Cardiac muscle cell (in vitro differentiated cells and primary cell): ENCODE measurements at places on chromosomes 12 and 14. TPM values are rescaled to one million over a fixed set of nuclear protein-coding genes. Genes with fewer than 3 reads are reported as not detected.
A peak's percentile ranks its signal among the peaks of the same experiment; 100 is the strongest.

DNA sequence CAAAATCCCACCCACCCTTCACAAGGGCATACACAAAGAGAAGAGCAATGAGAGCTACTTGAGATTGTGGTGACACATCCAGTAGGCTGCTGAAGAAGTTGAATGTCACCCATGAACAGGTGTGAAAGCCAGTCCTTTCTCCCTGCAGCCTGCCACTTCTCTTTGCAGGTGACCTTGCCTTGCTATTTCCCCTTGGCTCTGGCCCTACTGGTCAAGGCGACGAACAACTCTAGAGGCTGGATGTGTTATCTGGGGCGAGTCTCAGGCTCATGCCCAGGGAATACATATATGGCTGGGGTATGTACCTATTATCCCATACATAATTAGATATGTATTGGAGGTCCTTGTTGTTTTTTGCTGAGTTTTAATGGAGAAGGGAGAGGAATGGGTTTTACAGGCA lies 70.2 kb upstream of the EGLN3 start:
- H3K4me3 ChIP-seq = no peak overlapping the region
- no peak overlapping the region for H3K27ac ChIP-seq
- H3K4me1 ChIP-seq = no peaks in the 10 kb centered on the region
- no peak for DNase-seq

DNA sequence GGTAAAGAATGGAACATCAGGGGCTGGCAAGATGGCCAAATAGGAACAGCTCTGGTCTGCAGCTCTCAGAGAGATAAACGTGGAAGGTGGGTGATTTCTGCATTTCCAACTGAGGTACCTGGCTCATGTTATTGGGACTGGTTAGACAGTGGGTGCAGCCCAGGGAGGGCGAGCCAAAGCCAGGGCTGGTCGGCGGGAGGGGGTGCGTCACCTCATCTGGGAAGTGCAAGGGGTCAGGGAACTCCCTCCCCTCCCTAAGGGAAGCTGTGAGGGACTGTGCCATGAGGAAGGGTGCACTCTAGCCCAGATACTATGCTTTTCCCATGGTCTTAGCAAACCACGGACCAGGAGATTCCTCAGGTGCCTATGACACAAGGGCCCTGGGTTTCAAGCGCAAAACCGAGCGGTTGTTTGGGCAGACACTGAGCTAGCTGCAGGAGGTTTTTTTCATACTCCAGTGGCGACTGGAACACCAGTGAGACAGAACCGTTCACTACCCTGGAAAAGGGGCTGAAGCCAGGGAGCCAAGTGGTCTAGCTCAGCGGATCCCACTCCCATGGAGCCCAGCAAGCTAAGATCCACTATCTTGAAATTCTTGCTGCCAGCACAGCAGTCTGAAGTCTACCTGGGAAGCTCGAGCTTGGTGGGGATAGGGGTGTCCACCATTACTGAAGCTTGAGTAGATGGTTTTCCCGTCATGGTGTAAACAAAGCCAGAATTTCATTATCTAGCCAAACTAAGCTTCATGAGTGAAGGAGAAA lies 317.6 kb downstream of the NELL2 start:
- no peaks in the 10 kb centered on the region for H3K36me3 ChIP-seq
- no peak for DNase-seq
- H3K27ac ChIP-seq = no peak overlapping the region
- H3K4me3 ChIP-seq = no peak overlapping the region

- no peak overlapping the region for H3K4me3 ChIP-seq
- H3K4me1 ChIP-seq = no peaks in the 10 kb centered on the region
- no peak overlapping the region for H3K27ac ChIP-seq
Measured at GRCh38 chr12:20140751-20141150, 227.6 kb upstream of the PDE3A start.

- no peak overlapping the region for H3K27ac ChIP-seq
- no peaks in the 10 kb centered on the region for H3K36me3 ChIP-seq
Measured at GRCh38 chr12:119964929-119965328, 24.1 kb upstream of the BICDL1 start.

GRCh38 chr14:22583994-22584393 lies 5.0 kb downstream of the DAD1 start:
- H3K27ac ChIP-seq = no peak overlapping the region
- H3K36me3 ChIP-seq = no peaks in the 10 kb centered on the region

GRCh38 chr12:124620606-124621295 lies 53.3 kb upstream of the NCOR2 start:
- no peaks in the 10 kb centered on the region for H3K4me1 ChIP-seq
- H3K27ac ChIP-seq = no peak overlapping the region
- H3K36me3 ChIP-seq = no peaks in the 10 kb centered on the region
- no peak for DNase-seq
- no peak overlapping the region for H3K4me3 ChIP-seq

GRCh38 chr14:77275601-77276017 lies 4.6 kb upstream of the NGB start:
- peaks cover 5% of the 10 kb centered on the region for H3K4me1 ChIP-seq
- H3K27me3 ChIP-seq = peaks cover 30% of the 10 kb centered on the region
- no peak overlapping the region for H3K4me3 ChIP-seq
- H3K36me3 ChIP-seq = no peaks in the 10 kb centered on the region
- no peak overlapping the region for H3K27ac ChIP-seq

GRCh38 chr12:64808110-64808509 lies 16.3 kb upstream of the TBC1D30 start:
- peaks cover 6% of the 10 kb centered on the region for H3K4me1 ChIP-seq
- H3K27me3 ChIP-seq = no peaks in the 10 kb centered on the region
- H3K36me3 ChIP-seq = no peaks in the 10 kb centered on the region
- H3K4me3 ChIP-seq = no peak overlapping the region

DNA sequence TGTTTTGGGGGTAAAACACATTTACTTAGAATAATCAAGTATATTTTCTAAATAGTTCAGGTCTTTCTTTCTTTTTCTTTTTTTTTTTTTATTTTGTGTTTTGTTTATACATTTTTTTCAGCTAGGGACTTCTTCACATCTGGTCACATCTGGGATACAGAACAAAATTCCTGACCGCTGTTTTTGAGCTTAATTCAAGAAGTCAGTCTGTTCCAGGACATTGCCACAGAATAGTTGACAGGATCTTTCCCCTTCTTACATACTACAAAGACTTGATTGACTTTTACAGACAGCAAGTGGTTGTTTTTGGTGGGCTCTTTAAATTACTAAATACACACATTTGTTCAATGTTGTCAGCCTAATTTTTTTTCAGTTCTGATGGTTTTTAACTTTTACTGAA lies 41.8 kb upstream of the DCN start:
- peaks cover 7% of the 10 kb centered on the region for H3K4me1 ChIP-seq
- DNase-seq = no peak
- H3K27me3 ChIP-seq = no peaks in the 10 kb centered on the region
- H3K4me3 ChIP-seq = no peak overlapping the region
- no peaks in the 10 kb centered on the region for H3K36me3 ChIP-seq
- H3K27ac ChIP-seq = no peak overlapping the region

- DNase-seq = peak; percentile 41
- H3K27ac ChIP-seq = no peak overlapping the region
- peaks cover 100% of the 10 kb centered on the region for H3K27me3 ChIP-seq
- H3K4me1 ChIP-seq = peaks cover 4% of the 10 kb centered on the region
- peak overlapping the region; percentile 11 for H3K4me3 ChIP-seq
Measured at GRCh38 chr12:54030889-54031471, 1.9 kb upstream of the HOXC5 start.

DNA sequence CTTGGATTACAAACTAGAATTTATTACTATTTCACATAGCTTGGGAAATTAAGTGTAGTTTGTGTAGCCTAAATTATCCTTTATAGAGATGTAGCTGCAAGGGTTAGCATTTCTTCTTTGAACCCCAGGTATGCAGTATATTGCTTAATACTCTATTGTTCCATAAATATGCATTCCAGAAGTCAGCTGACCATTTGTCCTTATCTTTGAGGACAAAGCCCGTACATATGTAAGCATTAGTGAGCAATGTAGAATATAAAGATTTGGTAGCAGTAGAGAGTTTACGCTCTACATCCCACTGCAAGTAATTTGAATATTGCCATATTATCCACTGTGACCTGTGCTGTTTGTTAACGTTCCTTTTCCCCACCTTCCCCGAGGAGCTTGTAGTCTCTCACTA lies 26.9 kb downstream of the PPM1A start:
- H3K4me3 ChIP-seq = no peak overlapping the region
- H3K27me3 ChIP-seq = no peaks in the 10 kb centered on the region
- no peaks in the 10 kb centered on the region for H3K36me3 ChIP-seq
- no peak overlapping the region for H3K27ac ChIP-seq
- peaks cover 29% of the 10 kb centered on the region for H3K4me1 ChIP-seq
- no peak for DNase-seq

GRCh38 chr14:68248481-68249255 lies 429.1 kb downstream of the RAD51B start:
- H3K4me1 ChIP-seq = peaks cover 73% of the 10 kb centered on the region
- H3K4me3 ChIP-seq = no peak overlapping the region
- peak; percentile 91 for DNase-seq
- peak overlapping the region; percentile 92 for H3K27ac ChIP-seq
- no peaks in the 10 kb centered on the region for H3K27me3 ChIP-seq

- H3K36me3 ChIP-seq = peaks cover 6% of the 10 kb centered on the region
- no peaks in the 10 kb centered on the region for H3K27me3 ChIP-seq
- H3K27ac ChIP-seq = peak overlapping the region; percentile 88
- H3K4me1 ChIP-seq = peaks cover 6% of the 10 kb centered on the region
Measured at GRCh38 chr12:110467847-110468213, 227 bp downstream of the GPN3 start.

ZNF385A gene
- 13.0 and 20.0 TPM in 2 replicates for total RNA-seq

CFAP54 gene
- 0.78 and 0.86 TPM in 2 replicates for total RNA-seq

KSR2 gene
- total RNA-seq = under 0.01 and 0.04 TPM in 2 replicates

OR4E2 gene
- not detected in 2 replicates for total RNA-seq

TMEM233 gene
- total RNA-seq = 0.06 and 0.07 TPM in 2 replicates

KRT85 gene
- 0.12 TPM in 1 of 2 replicates, not detected in the other for total RNA-seq

BICDL1 gene
- 3.7 and 9.7 TPM in 2 replicates for total RNA-seq

MIPOL1 gene
- total RNA-seq = 7.2 and 8.4 TPM in 2 replicates

PTPRR gene
- not detected in 2 replicates for total RNA-seq

CLIP1 gene
- 29.1 and 46.3 TPM in 2 replicates for total RNA-seq

GZMH gene
- total RNA-seq = not detected in 2 replicates

PGF gene
- total RNA-seq = 14.2 and 18.1 TPM in 2 replicates

GATC gene
- 13.8 and 19.3 TPM in 2 replicates for total RNA-seq

BBOF1 gene
- 5.0 and 7.6 TPM in 2 replicates for total RNA-seq

C12orf50 gene
- not detected in 2 replicates for total RNA-seq
